CD8-positive, alpha-beta T cell (primary cell): ENCODE measurements at places on chromosomes 11 and 22. TPM values are rescaled to one million over a fixed set of nuclear protein-coding genes. Genes with fewer than 3 reads are reported as not detected.

Gene JAM3
- 12.1 TPM for total RNA-seq

Gene CCDC86
- total RNA-seq = 10.8 TPM

Gene GPR83
- total RNA-seq = 0.11 TPM

Gene OR10D3
- not detected for total RNA-seq

Gene TBX1
- not detected for total RNA-seq

Gene SCN3B
- total RNA-seq = not detected

Gene P4HA3
- total RNA-seq = not detected

Gene MS4A1
- 13.2 TPM for total RNA-seq

Gene MS4A15
- total RNA-seq = not detected

Gene MB
- total RNA-seq = not detected

Gene NDUFV1
- total RNA-seq = 220 TPM

GRCh38 chr11:70456921-70457532, 58.7 kb downstream of the CTTN start:
- no peak for DNase-seq

GRCh38 chr11:2777871-2778629, 78.3 kb upstream of the KCNQ1OT1 start:
- peak; percentile 6 for DNase-seq

DNA sequence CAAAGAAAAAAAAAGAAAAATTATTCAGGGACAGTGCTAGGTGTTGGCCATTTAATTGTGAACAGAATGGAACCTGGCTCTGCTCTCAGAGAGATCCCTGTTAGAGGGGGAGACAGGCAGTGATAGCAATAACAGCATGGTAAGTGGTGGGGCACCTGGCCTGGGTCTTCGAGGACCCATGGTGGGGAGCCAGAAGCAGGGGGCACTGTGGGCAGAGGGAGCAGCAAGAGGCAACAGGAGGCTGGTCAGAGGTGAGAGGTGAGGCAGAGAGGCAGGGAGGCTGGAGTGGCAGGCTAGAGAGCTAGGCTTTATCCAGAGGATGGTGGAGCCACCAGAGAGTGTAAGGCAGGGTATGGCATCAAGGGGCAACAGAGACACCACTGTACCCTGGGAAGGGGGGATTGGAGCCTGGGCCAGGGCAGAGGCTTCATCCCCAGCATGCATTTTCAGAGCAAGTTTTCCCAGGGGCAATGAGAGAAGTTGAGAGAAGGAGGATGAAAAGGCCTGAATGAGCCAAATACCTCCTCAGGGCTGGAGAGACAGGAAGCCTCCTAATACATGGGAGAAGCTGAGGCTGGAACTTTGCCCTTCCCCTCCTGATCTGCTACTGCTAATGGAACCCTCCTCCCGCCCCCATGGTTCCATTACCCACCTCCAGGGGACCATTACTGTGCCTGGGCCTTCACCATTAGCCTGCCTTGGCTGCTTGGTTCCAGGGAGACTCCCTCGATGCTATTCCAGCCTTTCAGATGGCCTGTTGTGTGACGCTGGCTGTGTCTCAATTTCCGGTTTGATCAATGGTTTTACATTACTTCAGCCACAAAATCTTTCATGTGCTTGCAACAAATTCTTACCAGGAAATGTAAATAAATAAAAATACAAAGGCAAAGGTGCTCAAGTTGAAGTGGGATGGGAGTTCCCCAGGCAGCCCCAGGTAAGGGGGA, 2.6 kb upstream of the P2RY2 start:
- no peak for DNase-seq

DNA sequence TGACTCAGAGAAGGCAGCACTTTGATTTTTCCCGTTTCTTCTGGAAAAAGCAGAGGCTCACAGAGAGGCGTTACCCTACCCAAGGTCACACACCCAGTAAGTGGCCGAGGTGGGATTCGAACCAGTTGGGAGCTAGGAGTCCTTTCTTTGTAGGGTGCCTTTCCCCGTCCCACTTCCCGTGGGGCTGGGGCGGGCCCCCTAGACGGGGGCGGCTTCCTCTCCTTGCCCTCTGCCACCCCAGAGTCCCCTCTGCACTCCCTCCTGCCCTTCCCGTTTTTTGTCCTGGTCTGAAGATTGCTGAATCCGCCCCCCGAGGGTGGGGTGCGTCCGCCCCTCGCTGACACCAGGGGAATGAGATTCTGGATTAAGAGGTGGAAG, 747 bp downstream of the TPCN2 start:
- peak; percentile 29 for DNase-seq

DNA sequence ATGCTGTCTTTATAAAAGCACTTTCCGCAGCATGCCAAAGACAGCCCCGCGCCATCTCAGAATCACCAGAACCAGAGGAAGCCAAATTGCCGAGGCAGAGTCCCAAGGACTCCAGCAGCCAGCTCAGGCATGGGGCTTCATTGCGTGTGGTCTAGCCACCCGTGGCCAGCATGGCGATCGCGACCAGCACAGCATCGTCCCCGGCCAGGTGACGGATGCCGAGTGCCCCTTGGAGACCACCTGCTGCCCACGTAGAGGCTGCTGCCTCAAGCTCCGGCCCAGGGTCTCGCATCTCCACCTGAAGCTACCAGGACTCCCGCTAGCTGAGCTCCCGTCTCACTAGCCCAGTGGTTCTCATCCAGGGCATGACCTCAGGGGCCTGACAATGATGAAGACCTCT, 92.7 kb downstream of the TRMU start:
- DNase-seq = no peak

DNA sequence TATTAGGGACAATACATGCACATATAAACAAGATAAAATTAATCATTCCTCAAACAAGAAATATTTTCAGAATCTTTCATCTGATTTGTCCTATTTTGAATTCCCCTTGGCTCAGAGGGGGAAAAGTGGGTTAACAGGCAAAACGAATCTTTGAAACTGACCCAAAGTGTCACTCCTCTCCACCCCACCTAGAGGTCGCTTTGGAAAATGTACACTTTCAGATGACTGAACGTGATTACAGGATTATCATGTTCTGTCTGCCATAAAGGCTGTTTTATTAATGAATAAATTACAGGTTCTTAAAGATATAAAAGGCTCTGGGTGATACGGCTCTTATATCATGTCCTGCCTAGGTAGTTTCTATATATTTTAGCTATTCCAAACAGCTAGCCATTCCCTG, 1735.0 kb downstream of the LRRC4C start:
- no peak for DNase-seq

GRCh38 chr11:36631774-36632173, 33.7 kb upstream of the RAG2 start:
- no peak for DNase-seq

GRCh38 chr11:95231127-95231880, at the start of gene SESN3:
SESN3 (minus strand) TSS chr11:95231202; CDS start chr11:95230860, 342 bp downstream.
- DNase-seq = peak; percentile 99

GRCh38 chr11:126058105-126058874, 4.4 kb downstream of the CDON start:
- DNase-seq = no peak

GRCh38 chr11:17719938-17720795, 796 bp downstream of the MYOD1 start:
- no peak for DNase-seq

GRCh38 chr11:29957431-29957830, 59.4 kb downstream of the KCNA4 start:
- no peak for DNase-seq

DNA sequence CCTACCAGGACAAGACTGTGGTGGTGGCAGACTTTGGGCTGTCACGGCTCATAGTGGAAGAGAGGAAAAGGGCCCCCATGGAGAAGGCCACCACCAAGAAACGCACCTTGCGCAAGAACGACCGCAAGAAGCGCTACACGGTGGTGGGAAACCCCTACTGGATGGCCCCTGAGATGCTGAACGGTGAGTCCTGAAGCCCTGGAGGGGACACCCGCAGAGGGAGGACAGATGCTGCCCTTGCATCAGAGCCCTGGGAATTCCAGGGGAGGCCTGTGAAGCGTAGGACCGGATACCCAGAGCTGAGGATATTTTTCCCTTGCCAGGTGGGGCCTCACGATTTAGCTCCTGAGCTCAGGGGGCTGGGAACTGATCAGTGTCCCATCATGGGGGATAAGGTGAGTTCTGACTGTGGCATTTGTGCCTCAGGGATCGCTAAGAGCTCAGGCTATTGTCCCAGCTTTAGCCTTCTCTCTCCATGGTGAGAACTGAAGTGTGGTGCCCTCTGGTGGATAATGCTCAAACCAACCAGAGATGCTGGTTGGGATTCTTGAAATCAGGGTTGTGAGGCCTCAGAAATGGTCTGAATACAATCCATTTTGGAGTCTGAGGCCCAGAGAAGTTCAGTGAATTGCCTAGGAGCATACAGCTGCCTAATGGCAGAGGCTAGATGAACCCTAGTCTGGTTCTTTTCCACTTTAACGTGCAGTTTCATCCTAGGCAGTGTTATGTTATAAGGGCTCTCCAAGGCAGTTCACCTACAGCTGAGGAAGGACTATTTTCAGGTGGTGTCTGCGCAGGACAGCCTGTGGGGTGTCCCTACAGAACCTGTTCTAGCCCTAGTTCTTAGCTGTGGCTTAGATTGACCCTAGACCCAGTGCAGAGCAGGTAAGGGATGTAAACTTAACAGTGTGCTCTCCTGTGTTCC, 19.5 kb downstream of the PIK3IP1 start:
- DNase-seq = peak; percentile 65

- peak; percentile 92 for DNase-seq
Measured at GRCh38 chr22:30922151-30922611, 46.4 kb downstream of the MORC2 start.

DNA sequence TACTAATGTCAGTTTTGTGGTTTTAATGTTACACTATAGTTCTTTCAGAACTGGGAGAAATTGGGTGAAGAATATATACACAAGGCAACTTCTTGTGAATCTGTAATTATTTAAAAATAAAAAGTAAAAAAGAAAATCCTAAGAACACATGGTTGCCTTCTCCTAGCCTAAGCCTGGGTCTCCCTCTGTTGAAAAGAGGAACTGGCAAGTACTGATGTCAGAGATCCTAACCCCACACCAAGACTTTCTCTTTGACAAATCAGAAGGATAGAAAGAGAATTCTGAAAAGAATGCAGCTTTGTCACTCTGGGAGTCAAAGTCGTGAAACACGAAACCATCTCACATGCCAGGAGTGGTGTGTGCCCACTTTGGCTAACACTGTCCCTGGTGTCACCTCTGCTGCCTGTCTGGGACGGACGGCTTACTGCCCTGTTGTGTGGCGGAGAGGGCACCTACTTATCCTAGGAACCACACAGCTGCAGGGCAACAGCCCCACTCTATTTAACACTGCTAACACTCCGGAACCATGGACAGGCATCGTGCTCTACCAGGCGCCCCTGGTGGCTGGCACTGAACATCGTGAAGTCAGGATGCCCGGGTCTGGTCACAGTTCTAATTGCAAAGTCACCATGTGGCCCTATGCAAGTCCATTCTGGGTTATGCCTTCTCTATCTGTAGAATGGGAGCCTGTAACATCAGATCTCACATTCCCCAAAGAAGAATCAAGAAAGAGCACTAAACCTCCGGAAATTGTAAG, 108.7 kb upstream of the CD82 start:
- DNase-seq = no peak

DNA sequence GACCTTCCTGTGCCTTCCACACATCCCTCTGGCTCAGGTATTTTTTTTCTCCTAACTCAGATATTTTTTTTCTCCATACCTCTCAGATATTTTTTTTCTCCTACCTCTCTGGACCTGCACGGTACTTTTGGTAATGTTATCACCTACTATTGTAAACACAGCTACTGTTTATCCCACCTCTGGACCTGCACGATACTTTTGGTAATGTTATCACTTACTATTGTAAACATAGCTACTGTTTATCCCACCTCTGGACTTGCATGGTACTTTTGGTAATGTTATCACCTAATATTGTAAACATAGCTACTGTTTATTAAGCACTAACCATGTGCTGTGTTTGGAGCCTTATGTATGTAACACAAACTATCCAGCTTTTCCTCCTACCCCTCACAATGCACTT, 12.1 kb upstream of the UPB1 start:
- DNase-seq = no peak

DNA sequence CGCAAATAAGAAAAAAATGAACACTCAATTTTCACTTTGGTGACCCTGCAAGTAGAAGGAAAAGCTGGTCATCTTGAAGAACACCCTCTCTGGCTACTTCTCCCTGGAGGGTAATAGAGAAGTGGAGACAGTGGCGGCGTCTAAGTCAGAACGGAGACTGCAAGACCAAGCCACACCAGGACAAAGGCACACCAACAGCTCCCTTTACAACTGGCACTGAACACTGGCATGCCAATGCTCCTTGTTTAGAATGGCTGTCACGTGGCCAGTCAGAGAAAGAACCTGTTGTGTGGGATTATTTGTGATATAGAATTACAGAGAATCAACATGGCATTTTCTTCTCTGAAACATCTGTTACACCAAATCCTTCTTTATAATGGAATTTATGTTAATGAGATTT, 61.3 kb upstream of the YPEL1 start:
- no peak for DNase-seq

- DNase-seq = no peak
Measured at GRCh38 chr11:87281496-87281895, 243.8 kb downstream of the TMEM135 start.

DNA sequence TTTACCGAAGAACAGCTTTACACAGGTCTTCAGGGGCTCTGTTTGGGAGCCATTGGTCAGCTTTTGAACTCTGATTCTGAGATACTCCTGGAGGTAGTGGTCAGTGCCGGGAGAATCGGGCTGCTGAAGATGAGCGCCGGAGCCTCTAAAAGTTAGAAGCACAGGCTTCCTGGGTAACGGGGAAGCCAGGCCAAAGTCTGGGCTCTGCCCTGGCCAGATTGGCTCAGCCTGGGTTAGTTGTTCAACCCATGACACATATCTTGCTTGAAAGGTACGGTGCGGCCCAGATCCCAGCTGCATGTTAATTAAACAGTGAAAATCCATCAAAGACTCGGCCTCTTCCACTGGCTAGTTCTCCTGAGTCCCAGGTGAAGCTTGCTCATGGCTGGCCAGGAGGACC, 18.0 kb downstream of the PARVA start:
- DNase-seq = no peak
